ENCODE measurements at places on chromosomes 4 and X.

GRCh38 chr4:78534286-78534955, 17.1 kb upstream of the ANXA3 start:
- DNase-seq, result no peak

DNA sequence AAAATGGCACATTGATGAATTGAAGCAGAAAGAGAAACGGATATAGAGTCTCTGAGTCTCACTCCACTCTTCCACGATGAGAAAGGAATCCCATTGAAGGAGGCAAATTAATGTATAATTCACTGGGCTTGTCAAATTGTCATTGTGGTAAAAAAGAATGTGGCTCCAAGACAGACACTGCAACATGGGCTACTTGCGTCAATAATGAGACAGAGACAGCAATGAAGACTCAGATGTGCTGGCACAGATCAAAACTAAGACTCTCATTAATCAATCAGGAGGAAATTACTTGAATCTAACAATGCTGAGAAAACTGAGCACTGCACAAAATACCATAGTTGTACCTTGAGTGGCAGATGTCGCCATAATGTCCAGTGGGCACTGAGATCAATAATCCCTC, 1485.5 kb downstream of the TECRL start:
- DNase-seq, result no peak

DNA sequence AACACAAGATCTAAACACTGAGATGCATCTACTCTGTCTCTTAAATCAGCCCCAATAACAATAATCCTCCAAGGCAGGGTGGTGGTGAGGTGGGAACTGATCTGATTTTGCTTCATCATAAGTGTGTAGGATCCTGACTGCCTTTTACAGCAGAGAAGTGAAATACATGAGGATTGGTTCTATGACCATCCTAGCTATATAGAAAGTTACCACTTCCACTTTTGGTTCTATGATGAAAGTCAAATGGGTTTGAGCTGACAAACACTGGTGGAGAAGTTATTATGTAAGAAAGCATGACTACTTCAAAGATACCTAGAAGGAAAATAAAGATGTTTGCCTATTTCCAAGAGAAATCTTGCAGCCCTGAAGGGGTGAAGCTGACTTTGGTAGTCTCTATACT, 181.6 kb downstream of the NKX6-1 start:
- DNase-seq, result no peak

- no peak for DNase-seq
Measured at GRCh38 chr4:13849778-13850177, 222.3 kb upstream of the BOD1L1 start.

- no peak for DNase-seq
Measured at GRCh38 chr4:118265312-118266144, 87.3 kb downstream of the PRSS12 start.

DNA sequence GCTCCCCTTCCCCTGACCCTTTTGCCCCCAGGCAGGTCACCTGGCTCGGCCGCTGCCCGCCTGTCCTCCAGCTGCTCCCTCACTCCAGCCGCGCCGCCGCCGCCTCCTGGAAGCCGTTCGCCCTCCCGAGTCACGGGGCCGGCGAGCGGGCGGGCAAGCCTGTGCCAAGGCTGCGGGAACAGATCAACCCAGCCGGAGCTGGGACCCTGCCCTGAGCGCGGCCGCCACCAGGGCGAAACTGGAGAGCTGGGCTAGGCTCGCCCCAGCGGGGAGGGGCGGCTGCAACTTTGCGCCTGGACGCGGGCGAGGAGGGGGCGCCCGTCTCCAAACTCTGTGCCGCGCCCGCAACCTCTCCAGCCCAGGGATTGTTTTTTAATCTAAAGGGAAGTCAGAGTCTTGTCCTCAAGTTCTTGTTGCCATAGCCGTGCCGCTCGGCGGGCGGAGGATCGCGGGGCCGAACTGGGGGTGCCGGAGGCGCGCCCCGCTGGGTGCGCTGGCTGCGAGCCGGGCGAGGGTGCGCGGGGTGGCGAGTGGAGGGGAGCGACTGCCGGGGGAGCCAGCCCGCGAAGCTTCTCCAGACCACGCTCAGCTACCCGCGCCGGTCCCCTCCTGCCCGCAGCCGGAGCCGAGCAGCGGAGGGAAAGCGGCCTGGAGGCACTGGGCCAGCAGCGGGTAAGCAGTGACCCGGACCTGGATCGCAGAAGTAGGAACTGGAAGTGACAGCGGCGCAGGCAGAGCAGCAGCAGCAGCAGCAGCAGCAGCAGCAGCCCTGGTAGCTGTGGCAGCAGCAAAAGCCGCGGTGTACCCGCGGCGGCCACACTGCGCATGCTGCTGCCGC, 13.4 kb downstream of the ARHGEF6 start:
- peak; percentile 14 for DNase-seq

DNA sequence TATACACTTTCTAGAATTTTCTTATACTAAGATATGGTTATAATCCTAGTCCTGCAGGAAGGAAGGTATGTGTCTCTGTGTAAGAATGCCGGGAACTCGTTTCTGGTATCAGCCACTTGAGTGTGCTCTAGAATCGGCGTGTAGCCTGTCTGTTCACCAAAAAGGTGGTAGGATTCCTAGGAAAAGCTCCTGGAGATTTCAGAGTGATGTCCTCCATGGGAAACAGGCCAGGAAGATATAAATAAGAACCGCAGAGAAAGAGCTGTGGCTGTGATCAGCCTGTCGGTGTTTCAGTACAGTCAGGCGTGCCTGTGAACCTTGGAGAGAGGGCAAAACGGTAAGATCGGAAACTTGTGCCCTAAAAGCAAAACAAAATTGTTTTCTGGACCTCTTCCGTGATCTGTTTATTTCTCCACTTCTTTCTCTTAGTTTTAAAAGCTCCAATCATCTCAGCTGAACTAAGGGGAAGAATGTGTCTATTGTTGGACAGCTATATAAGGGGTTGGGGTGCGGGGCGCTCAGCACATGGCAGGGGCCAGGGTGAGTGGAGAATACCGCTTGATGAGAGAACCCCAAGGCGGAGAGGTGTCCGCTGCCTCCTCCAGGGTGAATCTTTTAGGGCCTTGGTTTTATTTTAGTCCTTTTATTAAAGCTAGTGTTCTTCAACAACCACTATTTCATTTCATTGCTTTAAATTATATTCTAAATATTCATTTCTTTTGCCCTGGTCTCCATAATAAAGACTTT, 303.8 kb upstream of the TENM3 start:
- no peak for DNase-seq

All from HTR-8/SVneo (cell line).